Activated naive CD4-positive, alpha-beta T cell treated with anti-CD3 and anti-CD28 coated beads, Interleukin-2, amount 50 U/mL, for 72 hours (primary cell): ENCODE measurements at places on chromosomes 16 and 17. TPM values are rescaled to one million over a fixed set of nuclear protein-coding genes. Genes with fewer than 3 reads are reported as not detected.
A peak's percentile ranks its signal among the peaks of the same experiment; 100 is the strongest.

Gene CARD14
- total RNA-seq = 0.19 TPM

GRCh38 chr16:22008215-22009059 lies 526 bp downstream of the MOSMO start:
- no peak for DNase-seq

- DNase-seq = no peak
Observed at GRCh38 chr17:45110676-45111611, 21.4 kb downstream of the PLCD3 start.

Gene MXRA7
- 9.1 TPM for total RNA-seq

DNA sequence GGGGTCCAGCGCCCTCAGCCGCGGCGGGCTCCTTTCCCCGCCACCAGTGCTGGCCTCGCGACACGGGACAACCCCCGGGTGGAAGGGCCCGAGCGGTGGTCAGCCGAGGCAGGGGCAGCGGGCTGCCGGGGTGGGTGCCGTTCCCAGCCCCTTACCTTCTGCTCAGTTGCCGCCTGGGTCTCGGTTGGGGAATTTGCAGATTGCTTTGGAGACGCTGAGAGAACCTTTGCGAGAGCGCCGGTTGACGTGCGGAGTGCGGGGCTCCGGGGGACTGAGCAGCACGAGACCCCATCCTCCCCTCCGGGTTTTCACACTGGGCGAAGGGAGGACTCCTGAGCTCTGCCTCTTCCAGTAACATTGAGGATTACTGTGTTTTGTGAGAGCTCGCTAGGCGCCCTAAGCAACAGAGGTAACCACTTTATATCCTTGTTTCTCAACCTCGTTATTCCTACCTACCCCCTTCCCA lies 381 bp downstream of the CTNS start:
- no peak for DNase-seq

Gene MYH13
- total RNA-seq = not detected

- DNase-seq = peak; percentile 5
Observed at GRCh38 chr16:19410435-19411171, 7.1 kb upstream of the TMC5 start.
